Adrenal gland (tissue), 19 donors: ENCODE measurements at places on chromosomes 4 and X. TPM values are rescaled to one million over a fixed set of nuclear protein-coding genes. Genes with fewer than 3 reads are reported as not detected.

PPP2R2C gene
- total RNA-seq = not detected

RASGEF1B gene
- total RNA-seq = 10.7 TPM

IL21 gene
- not detected for total RNA-seq

SPACA5 gene
- total RNA-seq = not detected

GASK1B gene
- 479 TPM for total RNA-seq

CT55 gene
- total RNA-seq = 0.55 TPM

KDR gene
- 36.2 TPM for total RNA-seq

GPR101 gene
- total RNA-seq = not detected

VCX gene
- not detected for total RNA-seq

DNA sequence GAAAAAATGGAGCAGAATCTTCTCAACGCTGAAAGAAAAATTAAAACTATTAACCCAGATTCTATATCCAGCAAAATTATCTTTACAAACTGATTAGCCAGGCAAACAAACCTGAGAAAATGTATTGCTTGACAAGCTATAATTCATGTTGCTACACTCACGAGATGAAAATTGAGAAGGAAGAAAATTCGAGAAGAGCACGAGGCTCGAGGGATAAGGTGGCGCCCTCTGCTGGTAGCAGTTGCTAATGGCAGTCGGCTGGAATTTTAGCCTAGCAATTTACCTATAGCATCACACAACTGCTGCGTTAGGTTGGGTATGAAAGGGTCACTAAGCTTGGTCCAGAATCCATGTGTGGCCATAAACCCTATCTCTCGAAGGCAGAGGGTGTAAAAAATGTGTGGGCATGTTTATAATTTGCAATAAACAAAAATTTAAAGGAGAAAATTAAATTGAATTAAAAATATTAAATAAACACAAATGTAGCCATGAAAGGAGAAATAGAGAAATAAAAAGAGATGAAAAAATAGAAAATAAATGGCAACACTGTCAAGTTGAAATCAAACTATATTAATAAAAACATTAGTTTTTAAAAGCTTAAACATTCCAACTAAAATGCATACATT, 126.6 kb downstream of the PPP4R3C start:
- H3K27me3 ChIP-seq = no peaks in the 10 kb centered on the region
- H3K4me1 ChIP-seq = no peaks in the 10 kb centered on the region
- DNase-seq = peak; percentile 41

- H3K27ac ChIP-seq = peak overlapping the region; percentile 45
- H3K27me3 ChIP-seq = no peaks in the 10 kb centered on the region
- H3K4me1 ChIP-seq = no peaks in the 10 kb centered on the region
- H3K4me3 ChIP-seq = no peak overlapping the region
Observed at GRCh38 chrX:119190091-119190681, 45.9 kb upstream of the PGRMC1 start.

DNA sequence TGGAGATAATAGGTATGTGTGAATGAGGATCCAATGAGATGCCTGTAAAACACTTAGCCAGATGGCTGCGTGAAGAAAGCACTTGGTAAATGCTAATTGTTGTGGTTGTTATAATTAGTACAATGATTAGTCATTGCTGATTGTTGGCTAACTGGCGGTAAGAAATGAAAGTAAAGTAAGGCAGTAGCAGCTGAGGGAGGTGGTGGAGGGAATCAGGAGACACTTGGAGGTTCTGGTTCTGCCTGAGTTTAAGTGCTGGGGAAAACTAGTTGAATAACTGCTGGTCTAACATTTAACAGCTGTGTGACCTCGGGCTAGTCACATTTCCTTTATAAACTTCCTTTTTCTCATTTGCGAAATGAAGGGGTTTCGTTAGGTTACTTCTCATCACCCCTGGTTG, 30.9 kb downstream of the CD38 start:
- H3K4me1 ChIP-seq = no peaks in the 10 kb centered on the region
- no peaks in the 10 kb centered on the region for H3K36me3 ChIP-seq
- no peaks in the 10 kb centered on the region for H3K27me3 ChIP-seq
- H3K27ac ChIP-seq = no peak overlapping the region
- DNase-seq = no peak
- H3K4me3 ChIP-seq = no peak overlapping the region

GRCh38 chrX:19852014-19853005, 35.1 kb downstream of the SH3KBP1 start:
- H3K27ac ChIP-seq = no peak overlapping the region
- peak; percentile 50 for DNase-seq
- no peaks in the 10 kb centered on the region for H3K27me3 ChIP-seq
- no peaks in the 10 kb centered on the region for H3K4me1 ChIP-seq

GRCh38 chr4:146916479-146917076, 29.1 kb downstream of the TTC29 start:
- H3K27ac ChIP-seq = no peak overlapping the region
- no peak for DNase-seq
- H3K4me1 ChIP-seq = no peaks in the 10 kb centered on the region
- H3K36me3 ChIP-seq = no peaks in the 10 kb centered on the region
- no peak overlapping the region for H3K4me3 ChIP-seq

- H3K27ac ChIP-seq = peak overlapping the region; percentile 39
- H3K4me1 ChIP-seq = no peaks in the 10 kb centered on the region
- peak; percentile 41 for DNase-seq
- peaks cover 10% of the 10 kb centered on the region for H3K27me3 ChIP-seq
- H3K4me3 ChIP-seq = no peak overlapping the region
Observed at GRCh38 chrX:129759576-129760061, 20.1 kb upstream of the SASH3 start.

GRCh38 chr4:185479507-185479971, 8.0 kb upstream of the CCDC110 start:
- no peaks in the 10 kb centered on the region for H3K4me1 ChIP-seq
- H3K27ac ChIP-seq = no peak overlapping the region
- DNase-seq = no peak

DNA sequence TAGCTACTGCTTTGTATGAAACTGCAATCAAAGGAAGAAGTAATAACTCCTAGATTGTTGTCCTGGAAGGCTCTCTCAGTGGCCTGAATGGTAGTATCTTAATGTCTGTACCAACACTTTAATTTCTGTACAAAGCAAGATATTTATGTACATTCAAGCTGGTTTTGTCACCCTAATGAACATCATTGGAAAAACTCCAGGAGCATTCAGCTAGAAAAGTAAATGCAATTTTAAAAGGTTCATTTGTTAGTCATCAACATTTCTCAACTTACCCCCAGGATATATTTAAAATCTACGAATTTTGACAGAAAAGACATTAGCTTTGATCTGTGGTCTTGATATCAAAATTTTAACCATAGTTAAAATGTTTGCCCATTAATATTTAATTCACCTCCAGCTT, 80.0 kb upstream of the FGF13 start:
- no peaks in the 10 kb centered on the region for H3K4me1 ChIP-seq
- DNase-seq = no peak
- H3K27ac ChIP-seq = no peak overlapping the region
- H3K36me3 ChIP-seq = no peaks in the 10 kb centered on the region
- no peaks in the 10 kb centered on the region for H3K27me3 ChIP-seq

GRCh38 chr4:83704786-83705185, 168.9 kb downstream of the GPAT3 start:
- no peaks in the 10 kb centered on the region for H3K36me3 ChIP-seq
- H3K27me3 ChIP-seq = no peaks in the 10 kb centered on the region
- DNase-seq = no peak
- no peak overlapping the region for H3K27ac ChIP-seq

DNA sequence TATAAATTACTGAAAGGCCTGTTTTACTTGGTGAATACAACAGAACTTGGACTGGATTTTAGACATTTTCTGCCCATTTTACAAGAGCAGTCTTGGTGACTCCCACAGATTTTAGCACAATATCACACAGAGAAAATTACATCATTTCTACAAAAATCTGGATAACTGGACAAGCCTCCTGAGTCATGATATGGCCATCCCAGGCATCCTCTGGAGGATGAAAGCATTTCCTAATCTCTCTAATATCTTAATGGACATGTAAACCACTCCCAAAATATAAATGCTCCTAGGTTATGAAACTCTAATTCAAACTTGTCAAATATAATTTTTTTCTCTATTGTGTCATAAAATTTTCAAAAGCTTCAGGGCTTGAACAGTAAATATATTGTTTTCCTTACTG, 1170.8 kb upstream of the PCDH7 start:
- H3K27ac ChIP-seq = no peak overlapping the region
- H3K27me3 ChIP-seq = no peaks in the 10 kb centered on the region
- H3K4me3 ChIP-seq = no peak overlapping the region
- H3K36me3 ChIP-seq = no peaks in the 10 kb centered on the region
- DNase-seq = no peak

- peak; percentile 27 for DNase-seq
- H3K27me3 ChIP-seq = no peaks in the 10 kb centered on the region
- H3K4me3 ChIP-seq = no peak overlapping the region
- no peak overlapping the region for H3K27ac ChIP-seq
- peaks cover 5% of the 10 kb centered on the region for H3K4me1 ChIP-seq
Observed at GRCh38 chrX:8913655-8914409, 112.6 kb upstream of the FAM9A start.

GRCh38 chr4:65311120-65311519, 359.2 kb downstream of the EPHA5 start:
- H3K4me3 ChIP-seq = no peak overlapping the region
- no peaks in the 10 kb centered on the region for H3K4me1 ChIP-seq
- H3K36me3 ChIP-seq = no peaks in the 10 kb centered on the region
- no peak for DNase-seq

DNA sequence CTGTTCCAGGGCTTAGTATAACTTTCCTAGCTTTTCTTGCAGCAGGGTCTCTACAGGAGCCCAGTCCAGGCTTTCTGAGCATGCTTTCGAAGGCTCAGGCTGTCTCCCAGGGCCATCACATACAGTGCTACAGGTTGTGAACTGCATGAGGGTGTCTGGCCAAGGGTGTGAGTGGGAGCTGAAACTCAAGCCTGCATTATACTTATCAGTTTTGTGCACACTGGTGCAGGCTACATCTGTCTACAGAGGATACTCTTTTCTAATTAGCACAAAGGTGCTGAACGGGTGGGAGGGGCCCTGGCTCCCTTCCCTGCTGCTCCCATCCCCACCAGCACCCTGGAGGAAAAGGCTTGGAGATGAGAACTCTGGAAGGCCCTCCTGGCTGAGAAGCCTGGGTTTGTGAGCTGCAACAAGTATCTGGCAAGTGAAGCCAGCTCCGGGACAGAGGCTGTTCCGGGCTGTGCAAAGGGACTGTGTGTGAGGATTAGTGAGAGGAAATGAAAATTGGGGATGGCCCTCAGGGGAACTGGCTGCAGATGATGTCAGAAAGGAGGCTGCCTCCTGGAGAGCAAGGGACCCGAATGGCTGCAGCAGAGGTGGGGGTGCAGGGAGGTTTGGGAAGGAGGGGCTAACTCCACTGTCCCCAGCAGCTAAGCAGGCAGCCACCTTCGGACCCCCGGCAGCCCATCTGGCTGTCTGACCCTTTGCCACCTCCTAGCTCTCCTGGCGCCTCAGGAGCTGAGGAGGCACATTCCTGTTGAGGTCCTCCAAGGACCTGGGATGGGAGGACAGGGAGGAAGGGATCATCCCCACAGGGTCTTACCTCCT, 68.5 kb downstream of the EFNB1 start:
- peaks cover 3% of the 10 kb centered on the region for H3K27me3 ChIP-seq
- no peak overlapping the region for H3K27ac ChIP-seq
- no peak for DNase-seq
- no peaks in the 10 kb centered on the region for H3K4me1 ChIP-seq
- H3K4me3 ChIP-seq = no peak overlapping the region
- H3K36me3 ChIP-seq = no peaks in the 10 kb centered on the region

DNA sequence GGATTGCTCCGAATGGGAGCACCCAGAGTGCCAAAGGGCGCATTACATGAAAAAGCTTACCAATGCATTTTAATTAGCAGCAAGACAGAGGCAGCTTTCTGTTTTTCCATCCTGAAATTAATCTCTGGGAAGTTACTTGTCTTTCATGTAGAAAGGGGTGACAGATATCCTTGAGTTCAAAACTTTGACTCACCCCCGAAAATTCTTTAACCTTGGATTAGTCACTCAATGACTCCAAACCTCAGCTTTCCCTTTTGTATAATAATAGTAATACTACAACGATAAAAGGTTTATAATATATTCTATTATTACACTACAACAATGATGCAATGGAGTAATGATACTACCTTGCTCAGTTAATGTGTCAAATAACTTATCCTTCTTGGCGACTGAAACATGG, 126.3 kb downstream of the ADAMTS3 start:
- H3K36me3 ChIP-seq = no peaks in the 10 kb centered on the region
- H3K4me1 ChIP-seq = no peaks in the 10 kb centered on the region
- no peak for DNase-seq

DNA sequence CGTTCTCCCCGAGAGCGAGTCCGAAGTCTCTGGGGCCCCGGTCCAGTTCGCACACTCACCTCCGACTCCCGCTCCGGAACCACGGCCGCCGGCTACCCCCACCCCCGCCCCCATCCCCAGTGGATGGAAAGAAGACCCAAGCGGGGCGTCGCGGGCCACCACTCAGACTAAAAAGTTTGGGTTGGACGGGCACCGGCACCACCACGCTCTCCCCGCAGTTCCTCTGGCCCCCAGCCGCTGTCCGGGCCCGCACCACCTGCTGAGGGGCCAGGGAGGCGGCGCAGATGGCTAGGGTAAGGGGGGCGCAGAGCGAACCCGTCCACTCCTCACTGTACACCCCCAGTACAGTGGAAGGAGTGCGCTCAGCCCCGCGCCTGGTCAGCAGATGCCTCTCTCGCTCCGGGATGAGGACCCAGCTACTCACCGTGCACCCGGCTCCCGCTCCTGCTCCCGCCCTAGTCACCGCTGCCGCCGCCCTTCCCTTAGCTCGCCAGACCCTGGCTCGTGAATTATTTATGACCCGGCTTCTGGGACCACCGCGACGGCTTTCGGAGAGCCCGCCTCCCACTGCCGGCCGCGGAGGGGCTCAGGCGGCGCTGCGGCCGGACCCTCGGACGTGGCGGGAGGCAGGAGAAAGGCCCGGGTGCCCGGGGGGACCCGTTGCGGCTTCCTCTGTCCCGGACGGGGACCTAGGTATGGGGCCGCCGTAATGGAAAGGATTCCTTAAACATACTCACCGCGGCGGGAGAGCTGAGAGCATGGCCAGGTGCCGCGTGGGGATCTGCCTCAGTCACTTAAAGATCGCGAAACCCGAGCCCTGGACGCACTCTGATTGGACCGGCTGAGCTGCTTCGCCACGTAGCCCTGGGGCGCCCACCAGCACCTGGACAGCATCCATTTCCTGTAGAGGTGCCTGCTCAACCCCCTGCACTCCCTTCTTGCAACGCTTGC, at the start of gene PROM1:
Gene PROM1 (minus strand): TSS at position 783 of the 951 bp plus-strand sequence. CDS start 8,117 bp downstream, outside the sequence.
- H3K4me1 ChIP-seq = peaks cover 17% of the 10 kb centered on the region
- H3K36me3 ChIP-seq = no peaks in the 10 kb centered on the region
- H3K27ac ChIP-seq = no peak within 1 kb of the TSS
- DNase-seq = no peak
- H3K27me3 ChIP-seq = peaks cover 33% of the 10 kb centered on the region
- H3K4me3 ChIP-seq = peak within 1 kb of the TSS; percentile 16

DNA sequence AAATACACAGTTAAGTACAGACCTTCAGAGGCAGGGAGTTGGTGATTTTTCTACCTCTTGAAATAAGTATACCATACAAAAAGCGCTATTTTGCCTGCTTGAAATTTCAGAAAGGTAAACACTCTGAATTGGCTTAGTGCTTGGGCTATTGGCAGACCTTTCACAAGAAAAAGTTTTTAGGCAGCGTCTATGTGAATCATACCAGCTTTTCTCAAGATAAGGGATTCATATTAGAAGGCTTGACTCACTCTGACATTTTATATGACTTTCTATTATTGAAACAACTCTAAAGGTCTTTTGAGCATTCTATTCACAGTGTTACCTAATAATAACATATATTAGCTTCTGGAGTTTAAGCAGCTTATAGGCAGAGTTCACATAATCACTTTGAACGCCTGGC, 286.4 kb upstream of the FAT1 start:
- no peaks in the 10 kb centered on the region for H3K27me3 ChIP-seq
- no peak overlapping the region for H3K4me3 ChIP-seq
- no peaks in the 10 kb centered on the region for H3K36me3 ChIP-seq
- H3K27ac ChIP-seq = no peak overlapping the region
- DNase-seq = no peak

GRCh38 chr4:101960431-101960830, 169.9 kb downstream of the BANK1 start:
- no peak for DNase-seq
- no peaks in the 10 kb centered on the region for H3K27me3 ChIP-seq
- H3K4me1 ChIP-seq = no peaks in the 10 kb centered on the region
